NCI-H2171 (cell line): ENCODE measurements at places on chromosomes 3 and 15.

GRCh38 chr3:150106740-150107428, 136.2 kb upstream of the PFN2 start:
- DNase-seq = no peak

- no peak for DNase-seq
Measured at GRCh38 chr3:157089455-157090221, 70.3 kb downstream of the CCNL1 start.

GRCh38 chr3:16512435-16513140, 911 bp downstream of the RFTN1 start:
- DNase-seq = no peak

DNA sequence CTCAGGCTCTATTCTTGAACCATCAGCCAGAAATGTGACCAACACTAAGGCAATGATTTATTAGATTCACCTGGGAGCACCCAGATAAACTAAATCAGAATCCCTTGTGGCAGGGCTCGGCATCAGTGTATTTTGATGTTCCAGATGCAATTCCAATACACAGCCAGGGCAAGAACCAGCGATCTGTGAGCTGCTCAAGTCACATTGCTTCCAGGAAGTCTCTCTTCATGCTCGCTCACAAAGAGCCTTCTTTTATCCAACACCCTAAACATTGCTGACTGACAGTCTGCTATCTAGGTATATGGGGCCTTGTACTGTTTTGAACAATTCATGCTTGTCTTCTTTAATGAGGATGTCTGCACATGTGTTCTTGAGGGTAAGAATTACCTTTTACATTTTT, 40.9 kb upstream of the GOLGA8J start:
- DNase-seq = no peak

DNA sequence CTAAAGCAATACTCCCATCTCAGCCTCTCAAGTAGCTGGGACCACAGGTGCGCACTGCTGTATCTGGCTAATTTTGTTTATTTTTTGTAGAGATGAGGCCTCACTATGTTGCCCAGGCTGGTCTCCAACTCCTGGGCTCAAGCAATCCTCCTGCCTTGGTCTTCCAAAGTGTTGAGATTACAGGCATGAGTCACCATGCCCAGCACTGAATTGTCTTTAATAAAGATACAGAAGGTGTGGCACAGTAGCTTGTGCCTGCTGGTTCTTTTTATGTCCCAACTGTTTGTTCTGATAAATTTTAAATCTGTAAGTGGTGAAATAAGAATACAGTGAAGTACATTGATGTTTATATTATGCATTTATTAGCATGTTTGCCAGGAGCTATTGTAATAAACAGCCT, 20.6 kb upstream of the TRAK1 start:
- DNase-seq = no peak

DNA sequence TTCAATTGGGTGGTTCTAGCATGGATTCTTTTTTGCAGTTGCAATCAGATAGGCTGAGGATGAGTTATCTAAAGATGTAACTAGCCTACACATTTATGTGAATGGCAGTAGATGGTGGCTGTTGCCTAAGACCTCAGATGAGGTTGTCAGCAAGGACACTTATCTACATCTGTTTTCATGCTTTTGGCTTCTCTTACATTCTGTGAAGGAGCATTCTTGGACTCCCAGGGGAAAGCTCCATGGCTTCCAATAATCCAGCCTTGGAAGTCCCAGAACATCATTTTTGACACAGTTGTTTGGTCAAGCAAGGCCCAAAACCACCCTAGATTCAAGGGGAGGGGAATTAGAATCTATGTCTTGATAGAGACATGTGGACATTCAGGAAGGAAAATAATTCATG, 332.2 kb upstream of the RBMS3 start:
- no peak for DNase-seq

GRCh38 chr3:49271047-49271446, 6.0 kb downstream of the C3orf62 start:
- DNase-seq = no peak

GRCh38 chr3:140501061-140501769, 176.6 kb upstream of the TRIM42 start:
- no peak for DNase-seq

DNA sequence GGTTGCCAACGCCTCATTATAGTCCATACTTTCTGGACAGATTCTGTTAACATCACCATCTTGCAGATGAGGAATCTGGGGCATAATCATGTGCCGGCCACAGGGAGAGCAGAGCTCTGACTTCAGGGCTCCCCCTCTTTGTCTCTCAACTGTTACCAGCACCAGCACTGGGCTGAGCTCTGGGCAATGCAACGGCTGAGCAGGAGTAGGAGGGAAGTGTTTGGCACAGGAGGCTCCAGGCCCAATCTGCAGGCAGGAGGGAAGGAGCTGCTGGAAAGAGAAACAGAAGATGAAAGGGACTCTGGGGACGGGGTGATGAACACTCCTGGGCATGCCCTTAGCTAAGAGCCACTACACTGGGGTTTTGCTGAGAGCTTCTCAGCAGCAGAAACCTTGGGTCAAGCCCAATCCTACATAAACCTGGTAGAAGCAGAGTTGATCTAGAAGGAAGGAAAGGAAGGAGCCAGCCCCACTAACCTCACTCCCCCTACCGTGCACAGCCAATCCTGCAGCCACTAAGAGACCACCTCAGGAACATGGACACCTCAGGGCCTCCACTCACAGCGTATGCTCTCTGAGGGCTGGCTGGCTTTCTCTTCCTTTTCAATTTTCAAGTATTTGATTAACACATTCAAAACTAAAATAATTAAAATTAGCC, 73.1 kb upstream of the SPATA12 start:
- no peak for DNase-seq

GRCh38 chr15:88246666-88247446, 9.7 kb downstream of the NTRK3 start:
- DNase-seq = peak; percentile 55

GRCh38 chr15:50227076-50227475, 38.5 kb downstream of the HDC start:
- DNase-seq = no peak

- DNase-seq = no peak
Measured at GRCh38 chr3:148439254-148439822, 258.4 kb upstream of the AGTR1 start.

DNA sequence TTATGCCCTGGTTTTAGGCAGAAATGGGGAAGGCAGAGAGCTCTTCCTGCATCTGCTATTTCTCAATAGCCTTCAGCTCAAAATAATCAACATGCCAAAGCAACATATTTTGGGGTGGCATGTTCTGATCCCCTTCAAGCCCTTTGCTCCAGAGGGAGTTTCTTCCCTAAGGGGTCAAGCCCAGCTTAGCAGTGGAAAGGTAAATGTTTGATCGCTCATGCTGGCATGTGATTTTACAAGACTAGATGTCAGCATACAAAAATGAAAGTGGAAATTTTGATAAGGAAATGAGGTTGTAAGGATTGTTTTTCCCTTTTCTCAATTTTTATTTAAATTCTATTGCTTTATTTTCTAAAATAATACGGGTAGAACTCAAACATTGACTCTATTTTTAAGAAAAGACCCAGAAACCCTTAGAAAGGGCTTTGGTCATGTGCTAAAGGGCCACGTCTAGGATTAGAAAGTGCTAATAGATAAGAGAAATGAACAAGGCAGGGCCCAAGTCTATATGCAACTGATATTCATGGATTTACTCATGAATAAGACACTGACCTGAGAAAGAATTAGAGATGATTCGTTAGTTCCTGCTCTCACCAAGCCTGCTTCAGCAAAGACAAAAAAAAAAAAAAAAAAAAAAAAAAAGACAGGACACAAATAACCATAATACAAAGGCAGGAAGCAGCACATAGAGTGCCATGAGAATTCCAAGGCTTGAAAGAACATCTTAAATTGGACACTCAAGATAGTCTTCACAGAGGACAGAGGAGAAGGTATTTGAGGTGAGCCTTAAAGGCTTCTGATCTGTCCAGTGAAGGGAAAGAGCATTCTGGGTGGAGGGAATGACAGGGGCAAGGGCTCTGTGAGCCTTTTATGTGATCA, 55.0 kb upstream of the NR2E3 start:
- no peak for DNase-seq

DNA sequence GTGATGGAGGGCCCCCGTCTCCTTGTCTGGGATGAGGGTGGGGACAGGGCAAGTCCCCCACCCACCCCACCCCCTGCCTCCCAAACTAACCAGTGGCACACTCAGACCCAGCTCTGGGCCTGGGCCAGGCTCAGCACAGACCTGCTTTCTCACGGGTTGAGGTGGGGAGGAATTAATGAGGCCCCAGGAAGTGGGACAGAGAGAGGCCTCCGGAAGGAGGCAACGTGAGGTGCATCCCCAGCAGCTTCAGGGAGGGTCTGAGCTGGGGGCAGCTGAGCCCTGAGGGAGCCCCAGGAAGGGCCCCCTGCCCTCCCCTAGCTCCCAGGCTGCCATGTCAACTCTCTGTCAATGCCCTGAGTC, 15.0 kb upstream of the GNAI2 start:
- no peak for DNase-seq
